Stimulated activated CD8-positive, alpha-beta memory T cell treated with anti-CD3 and anti-CD28 coated beads, Interleukin-7, amount 100 ng/mL, for 4 hours (primary cell): ENCODE measurements at places on chromosomes 2 and 18.

DNA sequence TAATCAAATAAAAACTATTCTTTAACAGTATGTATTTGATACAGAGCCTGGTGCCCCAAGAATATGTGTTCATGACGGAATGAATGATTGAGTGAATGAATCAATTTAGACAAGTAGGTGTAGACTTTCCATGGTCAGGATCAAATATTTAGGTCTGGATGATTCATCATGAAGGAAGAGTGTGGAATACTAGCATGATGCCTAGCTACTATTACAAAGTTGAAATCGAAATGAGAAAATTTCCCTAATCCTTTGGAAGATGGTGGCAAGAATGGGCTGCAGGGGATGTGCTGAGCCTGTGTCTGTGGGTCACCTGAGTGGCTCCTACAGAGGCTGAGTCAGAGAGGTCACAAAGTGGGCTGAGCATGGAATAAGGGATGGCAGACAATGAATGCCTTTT lies 3.1 kb upstream of the MALT1 start:
- no peak for DNase-seq

GRCh38 chr18:5868218-5868854 lies 27.0 kb downstream of the TMEM200C start:
- no peak for DNase-seq

DNA sequence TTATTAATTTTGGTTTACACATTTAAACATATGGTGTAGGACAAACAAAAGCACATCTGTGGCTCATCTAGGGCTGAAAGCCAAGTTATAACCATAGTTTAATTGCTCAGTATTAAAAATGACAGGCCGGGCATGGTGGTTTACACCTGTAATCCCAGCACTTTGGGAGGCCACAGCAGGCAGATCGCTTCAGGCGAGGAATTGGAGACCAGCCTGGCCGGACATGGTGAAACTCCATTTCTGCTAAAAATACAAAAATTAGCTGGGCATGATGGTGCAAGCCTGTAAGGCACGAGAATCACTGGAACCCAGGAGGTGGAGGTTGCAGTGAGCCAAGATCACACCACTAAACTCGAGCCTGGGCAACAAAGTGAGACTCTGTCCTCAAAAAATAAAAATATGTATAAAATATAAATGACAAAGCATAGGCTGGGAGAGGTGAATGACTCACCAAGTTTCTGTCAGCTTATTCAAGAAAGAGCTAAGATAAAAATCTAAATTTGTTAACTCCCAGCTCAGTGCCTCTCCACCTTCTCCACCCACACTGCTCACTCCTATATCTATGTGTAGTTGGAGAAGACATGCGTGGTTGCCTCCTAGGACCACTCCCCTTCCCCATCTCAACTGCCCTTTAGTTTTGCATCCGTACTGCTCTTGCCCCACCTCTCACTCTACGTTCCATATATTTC lies 79.2 kb upstream of the PID1 start:
- DNase-seq, result no peak

GRCh38 chr2:234258562-234259141 lies 208.2 kb downstream of the SPP2 start:
- no peak for DNase-seq

DNA sequence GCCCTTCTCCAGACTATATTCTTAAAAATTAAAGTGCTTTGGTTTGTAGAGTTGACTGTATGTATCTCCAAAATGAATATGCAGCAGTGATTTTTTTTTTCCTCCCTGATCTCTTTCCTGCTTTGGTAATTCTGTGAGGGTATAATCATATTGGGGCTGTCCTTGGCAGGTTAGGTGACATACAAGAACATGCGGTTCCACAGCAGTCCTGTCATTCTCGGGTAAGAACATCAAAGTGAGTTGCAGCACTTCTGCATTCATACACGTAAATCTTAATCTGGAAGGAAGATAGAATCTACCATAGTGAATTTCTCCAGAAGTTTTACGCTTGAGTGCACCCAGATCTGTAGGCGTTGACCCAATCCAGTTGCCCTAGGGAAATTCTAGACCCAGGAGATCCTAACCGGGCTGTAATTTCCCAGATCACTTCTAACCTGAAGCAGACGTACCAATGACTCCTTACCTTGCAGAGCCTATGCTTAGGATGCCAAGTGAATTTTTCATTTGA lies 109.4 kb downstream of the PRPF40A start:
- DNase-seq, result no peak

DNA sequence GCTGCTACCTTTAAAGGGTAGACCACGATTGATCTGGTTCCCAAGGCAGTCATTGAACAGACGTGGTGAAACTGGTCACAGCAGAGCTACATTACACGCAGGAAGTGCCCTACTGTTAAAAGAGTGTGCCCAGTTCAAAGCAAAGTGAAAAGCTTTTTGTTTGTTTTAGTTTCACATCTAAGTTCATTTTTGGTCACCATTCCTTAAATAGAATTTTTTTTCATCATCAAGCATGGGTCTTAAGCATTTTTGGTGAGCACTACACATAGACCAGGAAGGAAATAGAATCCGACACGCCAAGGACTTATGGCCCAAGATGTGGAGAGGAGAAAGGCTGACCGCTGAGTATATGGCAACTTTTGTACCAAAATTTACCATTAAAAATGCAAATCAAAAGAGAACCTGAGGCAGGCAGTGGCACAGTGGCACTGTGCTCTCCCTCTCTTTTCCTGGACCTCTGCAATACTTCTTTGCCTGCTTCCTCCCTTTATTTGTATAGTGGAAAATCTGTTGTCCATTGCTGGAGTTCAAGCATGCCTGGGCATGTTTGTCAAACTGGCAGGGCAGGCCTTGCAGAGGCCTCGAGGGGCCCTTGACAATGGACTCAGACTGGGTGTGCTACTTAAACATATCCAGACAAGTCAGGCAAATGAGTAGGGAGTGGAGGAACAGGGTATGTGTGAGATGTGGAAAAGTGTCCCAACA lies 42.6 kb upstream of the HNRNPA3 start:
- no peak for DNase-seq

DNA sequence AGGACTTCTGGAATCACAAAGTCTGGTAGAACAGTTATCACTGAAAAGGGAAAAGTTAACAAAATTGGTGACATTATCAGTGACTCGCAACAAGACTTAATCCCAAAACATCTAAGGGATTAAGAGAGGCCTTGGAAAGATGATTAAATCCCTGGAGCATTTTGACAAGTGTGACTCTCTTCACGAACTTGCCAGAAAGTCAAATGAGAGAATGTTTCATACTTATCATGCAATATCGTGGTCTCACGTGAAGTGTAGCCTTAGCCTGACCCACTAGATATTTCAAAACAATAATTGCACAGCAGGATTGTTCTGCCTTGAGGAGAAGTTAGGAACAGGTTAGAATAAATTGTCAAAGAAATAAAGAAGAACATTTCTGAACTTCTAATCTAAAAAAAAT lies 104.5 kb downstream of the COL6A3 start:
- no peak for DNase-seq

GRCh38 chr2:232142049-232142448 lies 180.5 kb downstream of the DIS3L2 start:
- DNase-seq, result no peak
